ENCODE measurements at places on chromosomes 12 and 14.
A peak's percentile ranks its signal among the peaks of the same experiment; 100 is the strongest.

DNA sequence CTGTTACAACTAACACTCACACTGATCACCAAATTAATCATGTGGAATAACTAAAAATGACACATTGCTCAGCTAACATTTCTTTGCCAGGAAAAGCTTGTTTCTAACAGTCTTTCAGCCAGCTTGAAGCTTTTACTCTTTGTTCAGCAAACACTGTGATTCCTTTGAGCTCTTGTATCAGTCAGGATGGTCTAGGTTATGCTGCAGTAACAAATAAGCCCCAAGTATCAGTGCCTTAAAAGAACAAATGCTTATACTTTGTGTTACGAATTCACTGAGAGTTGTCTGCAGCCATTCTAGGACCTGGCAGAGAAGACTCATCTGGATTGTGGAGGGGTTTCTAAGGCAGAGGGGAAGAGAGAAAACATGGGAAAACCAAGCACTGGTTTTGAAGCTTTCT is 47.6 kb upstream of the PIWIL1 start:
- DNase-seq = no peak

GRCh38 chr14:93023802-93024434 is 91.8 kb downstream of the ITPK1 start:
- DNase-seq = no peak

DNA sequence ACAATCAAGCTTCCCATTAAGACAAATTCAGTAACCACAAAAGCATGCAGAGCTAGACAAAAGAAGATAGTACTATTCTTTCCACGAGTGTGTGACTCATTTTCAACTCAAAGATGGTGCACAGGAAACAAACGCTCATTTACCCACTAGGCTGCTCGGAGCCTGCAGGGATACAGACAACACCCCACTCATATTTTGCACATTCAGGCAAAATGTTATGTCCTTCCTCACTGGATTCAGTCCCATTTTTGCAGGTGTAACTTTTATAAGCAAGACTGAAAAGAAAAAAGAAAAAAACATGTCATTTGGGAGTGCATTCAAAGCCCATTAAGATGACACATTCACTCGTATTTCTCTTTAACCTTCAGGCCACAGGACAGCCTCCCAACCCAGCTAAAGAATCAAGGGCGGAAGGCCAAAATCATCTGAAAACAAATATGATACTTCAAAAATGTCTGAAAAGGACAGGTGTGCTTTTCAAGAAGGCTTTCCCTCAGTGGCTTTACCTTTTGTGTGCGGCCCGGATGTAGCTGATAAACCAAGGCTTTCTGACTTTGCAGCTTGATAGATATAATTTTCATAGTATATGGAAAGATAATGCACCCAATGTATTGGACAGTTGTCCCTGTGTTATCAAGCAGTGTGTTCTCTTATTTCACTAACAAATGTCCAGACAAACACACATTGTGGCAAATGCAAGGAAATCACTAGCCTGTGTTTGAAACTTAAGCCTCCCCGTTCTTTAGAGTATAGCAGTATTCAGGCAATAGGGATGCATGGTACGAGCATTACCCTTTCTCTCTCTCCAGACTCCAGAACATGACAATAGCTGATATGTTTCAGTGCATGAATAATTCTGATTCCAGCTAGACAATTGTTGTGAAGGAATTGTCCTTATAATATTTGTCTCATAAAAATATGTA is 147.8 kb upstream of the KRR1 start:
- DNase-seq = peak; percentile 14

GRCh38 chr12:52686063-52686462 is 5.9 kb upstream of the KRT1 start:
- no peak for DNase-seq

DNA sequence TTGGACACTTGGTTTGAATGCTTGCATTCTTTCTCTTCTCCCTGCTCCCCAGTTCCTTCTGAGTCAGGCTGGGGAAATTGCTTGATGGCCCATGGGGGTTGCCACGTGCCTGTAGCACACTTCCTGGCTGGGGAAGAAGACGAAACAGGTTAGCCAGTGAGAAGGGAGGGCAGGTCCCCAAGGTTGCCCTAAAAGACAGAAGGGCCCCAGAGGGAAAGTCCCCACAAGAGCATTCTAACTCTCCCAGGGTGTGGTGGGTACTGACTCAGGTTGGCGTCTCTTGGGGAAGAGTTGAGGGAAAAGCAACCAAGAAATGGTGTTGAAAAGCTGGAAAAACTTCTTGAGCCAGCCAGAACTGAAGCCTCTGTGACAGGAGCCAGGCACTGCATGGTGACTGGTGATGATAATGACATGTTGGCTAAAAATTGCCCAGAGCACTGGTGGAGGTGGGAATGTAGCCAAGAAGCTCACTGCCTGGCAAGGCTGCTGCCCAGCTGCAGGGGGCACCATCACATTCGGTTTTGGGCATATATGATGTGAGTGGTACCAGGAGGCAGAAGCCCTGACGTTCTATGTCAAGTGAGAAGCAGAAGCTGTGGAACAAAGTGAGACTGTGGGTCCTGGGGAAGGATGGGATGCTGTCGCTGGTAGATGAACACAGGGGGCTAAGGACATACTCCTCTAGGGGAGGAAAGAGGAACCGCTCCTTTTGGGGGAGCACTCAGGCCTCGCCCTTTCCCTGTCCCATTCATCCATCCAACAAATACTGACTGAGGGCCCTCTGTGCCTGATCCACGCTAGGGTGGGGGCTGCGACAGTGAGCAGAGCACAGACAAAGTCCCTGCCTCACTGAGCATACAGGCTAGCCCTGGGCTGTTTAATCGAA is 8.1 kb upstream of the RABGGTA start:
- no peak for DNase-seq

DNA sequence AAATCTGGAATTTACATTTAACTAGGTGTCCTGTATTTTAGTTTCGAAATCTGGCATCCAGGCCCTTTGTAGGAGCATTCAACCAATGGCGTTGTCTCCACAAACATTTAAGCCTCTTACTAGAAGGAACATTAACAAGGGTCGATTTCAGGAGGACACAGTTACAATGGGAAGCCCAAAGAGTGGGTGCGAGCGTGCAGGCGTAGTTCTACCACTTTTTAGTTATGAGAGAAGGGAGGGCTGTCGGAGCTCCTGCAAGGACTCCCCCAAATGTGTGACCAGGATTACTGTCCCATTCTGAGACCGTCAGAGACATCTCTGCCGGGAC is 365 bp upstream of the ABHD4 start:
- DNase-seq = no peak

- DNase-seq = no peak
Measured at GRCh38 chr12:124768452-124769162, 95.1 kb downstream of the SCARB1 start.

DNA sequence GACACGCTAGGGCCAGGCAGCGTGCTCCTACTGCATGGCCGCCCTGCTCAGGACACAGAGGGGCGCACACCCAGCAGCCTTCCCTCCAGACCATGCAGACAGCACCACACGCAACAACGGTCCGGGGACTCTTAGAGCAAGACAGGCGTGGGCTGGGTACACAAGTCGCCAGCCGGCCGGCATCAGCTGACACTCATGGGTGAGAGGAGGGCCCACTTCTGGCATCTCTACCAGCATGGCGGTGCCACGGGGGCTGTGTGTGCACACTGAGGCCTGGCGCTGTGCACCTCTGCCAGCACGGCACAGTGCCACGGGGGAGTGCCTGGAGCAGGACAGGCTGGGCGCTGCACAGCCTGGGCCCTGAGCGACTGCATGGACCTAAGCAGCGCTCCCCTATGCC is 6.7 kb upstream of the BTBD6 start:
- DNase-seq = no peak

DNA sequence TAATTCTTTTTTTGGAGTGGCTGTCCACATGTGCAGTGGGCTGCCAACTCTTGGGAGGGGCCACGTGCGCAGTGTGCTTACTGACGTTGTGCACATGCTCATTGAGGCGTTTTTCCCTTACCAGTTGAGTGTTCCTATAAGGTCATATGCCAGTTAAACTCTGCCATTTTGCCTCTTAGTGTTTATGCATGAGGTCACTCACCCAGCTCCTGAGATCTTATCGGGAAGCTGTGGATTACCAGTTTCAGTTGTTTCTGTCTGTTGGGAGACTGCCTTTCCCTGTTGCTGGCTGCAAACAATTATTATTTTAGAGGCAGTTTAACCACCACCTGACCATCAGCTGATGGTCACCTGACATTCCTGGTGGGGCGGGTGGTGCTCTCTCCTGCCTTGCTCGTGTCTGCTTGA is 16.1 kb upstream of the KIF21A start:
- DNase-seq = no peak

GRCh38 chr14:48546996-48547395 is 871.6 kb upstream of the MDGA2 start:
- DNase-seq = no peak

DNA sequence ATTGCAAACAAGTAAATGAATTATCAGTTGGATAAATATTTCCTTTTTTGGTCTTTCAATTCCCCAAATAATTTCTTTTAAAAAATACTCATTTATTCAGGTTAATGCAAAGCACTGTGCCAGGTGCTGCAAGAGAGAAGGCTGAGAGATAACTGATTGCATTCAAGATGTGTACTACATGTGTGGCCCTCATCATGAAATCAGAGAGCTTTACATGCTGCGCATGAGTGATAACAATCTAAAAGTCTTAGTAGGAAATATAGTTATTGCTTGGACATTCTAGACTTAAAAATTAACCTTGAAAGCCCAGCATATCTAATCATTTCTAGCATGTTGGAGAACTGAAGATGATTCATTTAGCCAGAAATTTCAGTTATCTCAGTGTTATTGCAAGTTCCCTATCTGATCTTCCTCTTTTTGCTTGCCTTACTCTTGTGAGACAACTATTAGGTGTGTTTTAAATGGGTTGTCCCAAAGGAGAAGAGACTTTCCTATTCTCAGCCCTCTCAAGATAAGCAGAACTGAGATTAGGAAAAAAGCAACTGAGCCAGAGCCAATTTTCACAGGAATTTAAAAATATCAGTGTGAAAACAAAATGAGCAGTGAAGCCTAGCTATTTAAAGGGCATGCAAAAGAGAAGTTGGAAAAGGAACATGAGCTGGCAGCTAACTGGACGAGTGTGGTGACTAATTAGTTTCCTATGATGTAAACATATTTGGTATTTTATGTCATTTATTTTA is 60.9 kb downstream of the PLEKHA5 start:
- DNase-seq = no peak

- DNase-seq = peak; percentile 65
Measured at GRCh38 chr12:106753526-106753925, 21.0 kb upstream of the RIC8B start.

DNA sequence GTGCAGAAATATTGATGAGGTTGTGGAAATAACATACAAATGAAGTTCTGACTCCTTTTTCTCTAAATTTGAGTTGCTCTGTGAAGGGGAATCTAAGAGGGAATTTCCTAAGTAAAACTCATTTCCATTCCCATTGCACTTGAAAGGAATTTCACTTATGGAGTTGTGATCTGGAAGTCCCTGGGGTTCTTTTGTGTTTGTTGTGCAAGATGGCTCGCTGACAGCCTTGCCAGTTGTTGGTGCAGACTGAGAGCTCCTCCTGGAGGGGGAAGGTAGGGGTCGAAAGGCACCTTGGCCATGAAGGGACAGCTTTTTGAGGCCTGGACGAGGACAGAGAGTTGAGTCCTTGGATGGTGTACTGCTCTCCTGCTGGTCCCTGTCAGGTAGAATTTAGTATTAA is 72.0 kb downstream of the C12orf56 start:
- no peak for DNase-seq

- DNase-seq = no peak
Measured at GRCh38 chr14:94770251-94770749, 387 bp upstream of the GSC start.

DNA sequence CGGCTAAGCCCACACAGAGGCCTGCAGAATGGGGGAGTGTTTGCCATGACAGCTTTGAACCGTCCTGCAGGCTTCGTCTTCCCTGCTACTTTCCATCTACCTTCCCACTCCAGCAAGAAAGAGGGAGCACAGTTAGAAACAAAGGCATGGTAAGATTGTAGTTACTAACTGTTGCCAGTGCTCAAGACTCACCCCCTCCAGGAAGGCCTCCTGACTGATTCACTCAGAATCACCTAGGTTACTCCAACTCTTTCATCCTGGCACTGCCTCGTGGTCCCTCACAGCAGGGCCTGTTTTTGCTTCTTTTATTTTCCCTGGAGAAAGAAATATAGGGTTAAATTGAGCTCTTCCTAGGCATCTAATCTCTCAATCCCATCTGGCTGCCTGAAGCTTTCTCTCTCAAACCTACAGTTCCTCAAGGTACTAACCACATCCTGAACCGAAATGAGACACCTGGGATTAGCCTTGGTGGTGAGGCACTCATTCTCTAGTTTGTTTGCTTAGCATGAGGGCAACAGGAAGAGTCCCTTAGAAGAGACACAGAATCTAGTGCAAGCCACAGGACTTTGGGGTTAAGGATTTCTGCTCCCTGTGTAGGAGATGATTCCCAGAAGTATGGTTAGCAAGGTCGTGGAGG is 7.8 kb downstream of the GALNT6 start:
- DNase-seq = no peak

DNA sequence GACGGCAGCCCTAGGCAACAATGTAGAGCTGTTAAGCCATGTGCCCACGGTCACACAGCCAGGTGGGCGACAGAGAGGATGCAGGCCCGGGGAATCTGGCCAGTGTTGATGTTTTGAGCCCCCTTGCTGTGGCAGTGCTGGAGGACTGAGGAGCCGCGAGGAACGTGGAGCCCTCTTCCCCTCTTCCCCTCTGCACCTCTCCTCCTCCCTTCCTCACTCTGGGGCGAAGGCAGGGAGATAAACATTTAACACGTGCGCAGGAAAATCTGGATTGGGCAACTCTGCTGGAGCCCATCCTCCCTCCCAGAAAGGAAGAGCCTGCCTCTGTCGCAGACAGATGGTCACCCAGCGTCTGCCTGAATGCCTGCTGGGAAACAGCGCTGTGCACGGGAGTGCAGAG is 376.8 kb downstream of the FUT8 start:
- no peak for DNase-seq

GRCh38 chr12:127509066-127509778 is 757.7 kb upstream of the TMEM132C start:
- DNase-seq = no peak

DNA sequence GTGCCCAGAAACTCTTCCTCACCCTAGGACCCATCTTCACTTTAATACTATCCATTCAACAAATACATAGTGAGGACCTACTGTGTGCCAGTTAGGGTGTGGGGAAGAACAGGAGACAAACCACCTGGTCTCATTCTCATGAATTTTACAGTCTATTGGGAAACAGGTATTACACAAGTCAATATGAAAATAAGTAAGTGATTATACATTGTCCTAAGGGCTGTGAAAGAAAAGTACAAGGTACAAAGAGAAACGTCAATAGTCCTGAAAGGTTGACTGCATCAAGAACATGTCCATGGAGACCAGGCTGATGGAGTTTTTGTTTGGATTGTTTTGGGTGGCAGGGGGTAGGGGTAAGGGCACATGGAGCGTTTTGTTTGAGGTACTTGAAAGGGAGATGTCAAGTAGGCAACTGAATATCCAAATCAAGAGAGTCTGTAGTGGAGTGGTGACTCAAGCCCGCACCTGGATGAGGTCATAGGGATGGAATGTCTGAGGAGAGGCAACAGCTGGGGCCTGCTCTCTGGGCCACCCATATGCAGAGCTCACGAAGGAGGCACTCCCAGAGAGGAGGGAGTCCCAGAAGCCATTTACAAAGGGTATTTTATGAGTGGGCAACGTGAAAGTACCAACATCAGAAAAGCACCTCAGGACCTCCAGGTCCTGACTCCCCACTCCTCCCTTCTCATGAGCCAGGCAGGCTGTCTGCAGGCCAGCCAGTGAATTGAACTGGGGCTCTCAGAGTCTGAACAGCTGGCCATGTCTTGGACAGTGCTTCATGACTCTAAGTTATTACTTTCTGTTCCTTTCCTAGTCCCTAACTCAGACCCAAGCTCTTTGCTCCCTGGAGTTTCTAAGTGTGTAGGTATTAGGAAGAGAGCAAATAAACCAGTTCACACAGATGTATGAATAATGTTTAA is 272.0 kb downstream of the ZFP36L1 start:
- no peak for DNase-seq

- DNase-seq = no peak
Measured at GRCh38 chr12:118513611-118514010, 137.3 kb downstream of the SUDS3 start.
